NAMALWA (cell line): ENCODE measurements at places on chromosomes 2 and 18.

- no peak for DNase-seq
Measured at GRCh38 chr2:232523402-232523681, 2.6 kb upstream of the CHRND start.

GRCh38 chr2:36140391-36140790, 215.2 kb upstream of the CRIM1 start:
- DNase-seq = no peak

DNA sequence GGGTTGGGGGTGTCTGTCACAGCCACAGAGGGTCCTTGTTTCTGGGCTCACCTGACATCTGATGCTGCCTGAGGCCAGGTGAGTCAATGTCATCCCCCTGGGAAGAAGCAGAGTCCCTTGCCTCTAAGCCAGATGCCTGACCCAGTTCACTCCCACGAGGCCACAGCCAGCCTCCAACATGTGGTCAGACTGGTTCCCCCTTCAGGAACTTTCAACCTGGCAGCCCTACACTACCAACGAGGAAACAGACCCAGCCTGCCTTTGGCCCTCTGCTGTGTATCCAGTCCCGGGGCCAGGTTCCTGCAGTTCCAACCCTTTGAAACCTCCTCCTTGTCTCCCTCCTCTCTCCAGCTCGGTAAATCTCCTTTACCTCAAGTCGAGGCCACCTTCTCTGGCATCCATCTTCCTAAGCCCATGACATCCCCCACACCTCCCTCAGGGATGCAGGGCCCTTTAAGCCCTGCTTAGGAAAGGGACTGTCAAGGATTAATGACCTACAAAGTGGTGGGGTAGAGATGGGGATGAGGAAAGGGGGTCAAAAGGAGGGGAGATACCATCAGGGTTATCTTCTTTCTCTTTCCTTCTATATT, 49.2 kb upstream of the SMAD2 start:
- no peak for DNase-seq

DNA sequence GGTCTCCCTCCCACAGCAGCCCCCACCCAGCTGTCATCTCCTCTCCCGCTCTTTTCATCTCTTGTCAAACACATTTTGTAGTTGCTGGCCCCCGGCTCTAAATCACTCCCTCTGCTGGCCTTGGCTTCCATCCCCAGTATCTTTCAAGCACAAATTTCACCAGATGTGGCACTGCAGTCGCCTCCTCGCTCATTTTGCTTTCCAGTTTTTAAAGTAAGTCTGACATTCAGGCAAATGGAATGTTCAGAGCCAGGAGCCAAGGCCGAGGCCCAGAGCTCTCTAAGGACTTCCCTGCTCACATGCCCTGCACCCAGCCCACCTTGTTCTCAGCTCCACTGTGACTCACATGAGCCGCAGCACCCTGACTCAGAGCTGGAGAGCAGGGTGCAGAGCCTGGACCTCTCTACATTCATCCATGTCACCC, 158.4 kb downstream of the GALNT14 start:
- no peak for DNase-seq

- no peak for DNase-seq
Measured at GRCh38 chr18:41873730-41874129, 81.3 kb upstream of the PIK3C3 start.

DNA sequence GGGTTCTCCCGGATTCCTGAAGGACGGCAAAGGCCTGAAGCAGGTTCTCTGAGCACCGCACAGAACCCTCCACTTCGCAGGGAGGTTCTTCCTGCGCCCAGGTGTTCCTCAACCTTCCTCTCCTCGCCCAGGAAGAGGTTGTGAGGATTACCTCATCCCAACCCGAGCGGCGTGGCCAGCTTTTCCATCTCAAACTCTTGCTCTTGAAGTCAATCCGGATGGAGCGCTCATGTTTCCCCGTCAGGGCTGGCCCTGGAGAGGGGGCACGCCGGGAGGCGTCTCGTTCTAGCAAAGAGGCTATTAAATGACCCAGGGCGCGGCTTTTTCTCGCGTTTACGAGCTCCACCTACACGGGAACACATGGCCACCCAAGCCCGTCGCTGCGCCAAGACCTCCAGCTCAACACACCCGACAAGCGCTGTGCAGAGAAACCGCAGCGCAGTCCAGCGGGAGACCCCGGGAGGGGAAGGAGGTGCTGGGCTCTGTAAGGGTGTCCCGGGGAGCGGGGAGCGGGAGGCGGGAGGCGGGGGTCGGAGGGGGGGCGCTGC, 540 bp upstream of the RAB10 start:
- peak; percentile 87 for DNase-seq
